ENCODE measurements at places on chromosomes 5 and 9.

DNA sequence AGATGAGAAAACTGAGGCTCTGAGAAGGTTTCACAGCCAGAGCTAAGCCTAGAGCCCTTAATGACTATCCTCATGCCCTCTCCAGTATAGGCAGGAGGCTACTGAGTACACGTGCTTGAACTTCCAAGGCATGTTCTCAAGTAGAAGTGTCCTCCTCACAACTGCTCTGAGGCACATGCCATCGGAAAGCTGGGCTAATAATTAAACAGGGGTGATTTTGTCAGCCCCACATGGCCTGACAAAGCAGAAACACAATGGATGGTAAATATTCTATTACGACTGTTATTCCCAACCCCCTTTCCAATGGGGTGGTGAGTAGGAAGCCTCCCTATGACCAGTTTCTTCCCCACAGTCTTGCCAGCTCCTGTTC, 34.3 kb downstream of the KCNIP1 start:
- no peak for DNase-seq

DNA sequence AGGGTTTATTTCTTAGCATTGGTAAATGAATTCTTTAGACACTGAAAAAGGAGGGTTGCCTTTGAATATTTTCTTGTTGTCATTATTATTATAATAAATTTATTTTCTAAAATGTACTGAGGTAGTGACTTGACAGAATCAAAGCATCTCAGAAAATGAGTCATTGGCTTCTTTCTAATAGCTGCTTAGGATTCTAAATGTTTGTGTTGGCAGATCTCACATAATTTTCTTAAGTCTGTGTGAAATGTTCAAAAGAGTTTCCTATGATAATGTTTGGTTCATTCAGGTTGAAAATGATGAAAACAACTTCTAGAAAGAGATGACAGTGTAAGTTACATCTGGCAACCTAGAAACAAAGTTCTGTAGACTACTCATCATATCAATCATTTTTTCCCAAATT, 69.7 kb downstream of the SH3GL2 start:
- DNase-seq: no peak

GRCh38 chr5:38018016-38018415, 178.2 kb upstream of the GDNF start:
- no peak for DNase-seq

DNA sequence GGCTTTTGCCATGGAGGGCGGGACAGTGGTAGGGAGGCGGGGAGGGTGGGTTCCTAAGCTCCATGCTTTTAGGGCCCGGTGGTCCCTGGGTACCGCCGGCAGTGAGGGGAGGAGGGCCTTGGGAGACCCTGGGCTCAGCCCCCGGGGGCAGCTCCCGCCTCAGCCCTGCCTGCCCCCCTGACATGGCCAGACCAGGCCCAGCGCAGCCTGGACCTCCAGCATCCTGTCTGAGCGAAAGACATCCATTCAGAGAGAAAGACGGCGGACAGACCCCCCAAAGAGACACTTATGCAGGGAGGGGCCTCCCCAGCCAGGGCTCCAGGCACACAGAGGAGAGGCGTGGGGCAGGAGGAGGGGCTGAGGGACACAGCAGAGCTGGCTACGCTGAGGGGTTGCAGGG, 45.3 kb downstream of the KCNT1 start:
- DNase-seq: no peak

All from activated T-helper 1 cell treated with anti-CD3 and anti-CD28 coated beads, Interleukin-12 subunit alpha, Interleukin-12 subunit beta, Interleukin-2, Interleukin-4 antibody, amounts not matched to agents 30 ng/mL and 10 ng/mL and 1 ng/mL, durations not matched to agents 14 hours and 24 hours and 36 hours (primary cell).